ENCODE measurements at places on chromosomes 4 and X. TPM values are rescaled to one million over a fixed set of nuclear protein-coding genes. Genes with fewer than 3 reads are reported as not detected.

DNA sequence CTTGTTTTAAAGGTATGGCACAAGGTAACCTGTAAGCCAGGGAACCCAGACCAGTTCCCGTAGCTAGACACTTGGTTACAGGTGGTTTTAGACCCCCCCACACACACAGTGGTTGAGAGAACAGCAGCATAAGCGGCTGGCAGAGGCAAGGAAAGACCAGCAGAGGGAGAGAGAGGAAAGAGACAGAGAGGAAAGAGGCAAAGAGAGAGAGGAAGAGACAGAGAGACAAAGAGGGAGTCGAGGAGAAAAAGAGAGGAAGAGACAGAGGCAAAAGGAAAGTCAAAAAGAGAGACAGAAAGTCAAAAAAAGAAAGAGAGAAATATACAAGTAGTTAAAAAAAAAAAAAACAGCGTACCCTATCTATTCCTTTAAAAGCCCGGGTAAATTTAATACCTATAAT, 19.5 kb upstream of the PCSK1N start:
- no peak for DNase-seq

- DNase-seq = no peak
Observed at GRCh38 chr4:169810325-169811323, 52.9 kb upstream of the HPF1 start.

DNA sequence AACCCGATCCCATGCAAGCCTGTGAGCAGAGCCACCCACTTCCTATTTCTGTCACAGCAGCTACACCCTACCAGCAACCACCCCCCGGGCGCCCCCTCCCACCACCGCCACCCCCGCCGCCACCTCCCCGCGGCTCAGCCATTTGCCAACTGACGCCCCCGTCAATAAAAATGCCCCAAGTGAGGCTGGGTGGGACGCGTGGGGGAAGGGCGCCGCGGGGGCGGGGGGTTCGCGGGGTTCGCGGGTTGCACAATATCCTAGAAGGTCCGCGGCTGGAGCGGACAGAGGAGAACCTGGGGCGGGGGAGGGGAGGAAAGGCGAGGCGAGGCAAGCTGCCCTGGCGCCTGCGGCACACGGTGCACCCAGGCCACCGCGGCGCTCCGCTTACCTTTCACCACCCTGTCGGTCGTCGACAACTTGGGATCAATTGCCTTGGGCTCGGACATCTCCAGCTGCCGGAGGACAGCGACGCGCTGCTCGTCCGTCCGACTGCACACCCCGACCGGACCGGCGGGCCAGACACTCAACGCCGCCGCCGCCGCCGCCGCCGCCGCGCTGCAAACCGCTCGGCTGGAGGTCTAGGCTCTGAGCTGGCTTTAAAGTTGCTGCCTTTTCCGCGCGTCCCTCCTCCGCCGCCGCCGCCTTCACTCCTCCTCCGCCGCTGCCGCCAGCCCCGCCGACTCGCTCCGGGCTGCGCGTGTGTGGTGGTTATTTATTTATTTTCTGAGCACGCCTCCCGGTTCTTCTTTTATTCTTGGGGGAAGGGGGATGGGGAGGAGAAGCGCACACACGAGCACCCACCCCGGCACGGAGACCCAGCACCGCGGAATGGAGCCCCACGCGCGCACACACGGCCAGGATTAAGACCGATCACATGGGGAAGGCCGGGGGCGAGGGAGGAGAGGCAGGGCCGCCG, 717 bp downstream of the PPP3CA start:
- peak; percentile 73 for DNase-seq

GRCh38 chr4:18051281-18051680, 29.7 kb upstream of the LCORL start:
- DNase-seq = no peak

- DNase-seq = no peak
Observed at GRCh38 chrX:20412871-20413486, 146.3 kb upstream of the RPS6KA3 start.

GRCh38 chrX:97539970-97540519, 656.3 kb downstream of the RPA4 start:
- no peak for DNase-seq

GRCh38 chrX:40041915-40042314, 55.8 kb downstream of the BCOR start:
- DNase-seq = no peak

GRCh38 chr4:20444599-20445337, 193.1 kb downstream of the SLIT2 start:
- DNase-seq = no peak

GRCh38 chrX:22037911-22038537, 5.9 kb downstream of the PHEX start:
- no peak for DNase-seq

- DNase-seq = no peak
Observed at GRCh38 chr4:187541666-187542065, 453.9 kb upstream of the ZFP42 start.

GRCh38 chr4:177391953-177392352, 50.3 kb downstream of the AGA start:
- DNase-seq = no peak

DNA sequence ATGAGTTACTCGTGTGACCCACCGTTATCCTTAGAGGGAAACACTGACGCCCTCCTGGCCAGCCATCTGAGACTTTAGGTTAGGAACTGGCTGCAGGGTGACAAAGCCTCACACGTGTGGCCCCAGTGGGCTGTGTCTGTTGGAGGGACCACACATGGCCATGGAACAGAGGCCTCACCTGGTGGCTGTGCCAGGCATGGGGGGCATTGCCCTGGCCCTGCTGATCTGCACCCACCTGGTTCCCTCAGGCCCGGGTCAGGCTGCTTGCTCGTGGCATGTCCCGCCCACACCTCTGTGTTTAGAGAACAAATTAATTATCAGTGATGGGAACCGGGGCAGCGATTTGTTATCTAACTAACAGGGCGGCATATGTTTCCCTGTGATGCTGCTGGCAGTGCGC, 100.9 kb upstream of the PSAPL1 start:
- DNase-seq = no peak

- no peak for DNase-seq
Observed at GRCh38 chr4:27716693-27717430, 856.2 kb downstream of the STIM2 start.

- DNase-seq = no peak
Observed at GRCh38 chr4:41456559-41457101, 81.3 kb upstream of the LIMCH1 start.

GRCh38 chr4:171340258-171340657, 472.9 kb upstream of the GALNTL6 start:
- DNase-seq = no peak

DNA sequence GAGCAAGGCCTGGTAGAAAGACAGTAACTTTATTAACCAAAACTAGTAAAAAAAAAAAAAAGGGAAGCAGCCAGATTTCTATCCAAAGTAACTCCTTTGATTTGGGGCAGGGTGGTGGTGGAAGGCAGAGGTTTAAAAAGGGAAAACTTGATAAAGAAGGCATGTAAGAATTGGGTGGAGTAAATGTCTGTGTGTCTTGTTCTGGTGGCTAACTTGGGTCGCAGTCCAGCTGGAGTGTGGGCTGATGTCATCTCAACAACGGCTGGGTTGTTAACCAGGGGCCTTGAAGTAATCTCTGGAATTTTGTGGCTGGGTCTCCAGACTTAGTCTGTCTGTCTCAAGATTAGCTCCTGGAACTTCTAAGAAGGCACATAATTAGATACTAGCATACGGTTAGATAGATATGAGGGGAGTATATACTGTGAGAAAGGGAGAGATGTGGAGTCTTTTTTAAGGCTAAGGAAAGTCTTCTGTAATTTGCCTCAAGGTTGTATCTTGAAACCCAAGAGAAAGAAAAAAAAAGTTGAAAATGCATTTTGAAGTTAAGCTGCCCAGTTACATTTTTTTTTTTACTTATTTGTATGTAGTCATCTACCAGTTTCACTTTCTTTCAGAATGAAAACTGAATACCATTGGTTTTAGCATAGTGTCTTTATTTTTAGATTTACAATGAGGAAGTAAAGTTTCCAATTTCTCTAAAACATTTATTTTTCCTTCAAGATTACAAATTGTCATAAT, 48.3 kb downstream of the MTHFD2L start:
- no peak for DNase-seq

- no peak for DNase-seq
Observed at GRCh38 chr4:6613676-6614651, 26.5 kb upstream of the MRFAP1 start.

GRCh38 chrX:75989806-75990590, 182.9 kb upstream of the PBDC1 start:
- no peak for DNase-seq

GRCh38 chrX:38375891-38376290, 23.5 kb downstream of the OTC start:
- DNase-seq = no peak

DNA sequence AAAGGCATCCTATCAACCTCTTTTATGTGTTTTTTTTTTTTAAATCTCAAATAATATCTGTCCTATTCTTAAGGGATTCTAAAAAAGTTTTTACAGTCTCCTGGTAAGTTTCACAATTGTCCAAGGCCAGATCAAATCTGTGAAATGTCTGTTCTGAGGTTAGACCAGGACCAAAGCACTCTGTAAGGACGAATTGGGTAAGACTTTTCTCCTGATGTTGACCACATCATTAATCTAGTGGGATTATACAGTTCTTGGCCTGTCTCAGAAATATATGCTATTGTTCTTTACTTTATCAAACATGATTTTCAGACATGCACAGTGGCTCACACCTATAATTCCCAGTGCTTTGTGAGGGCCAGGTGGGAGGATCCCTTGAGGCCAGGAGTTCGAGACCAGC, 45.8 kb upstream of the TMEM131L start:
- no peak for DNase-seq

- no peak for DNase-seq
Observed at GRCh38 chrX:73478961-73479360, 32.1 kb downstream of the CDX4 start.

GRCh38 chrX:148609515-148610327, 109.3 kb downstream of the AFF2 start:
- no peak for DNase-seq

GRCh38 chr4:160864253-160864652, 1299.5 kb downstream of the FSTL5 start:
- DNase-seq = no peak

DNA sequence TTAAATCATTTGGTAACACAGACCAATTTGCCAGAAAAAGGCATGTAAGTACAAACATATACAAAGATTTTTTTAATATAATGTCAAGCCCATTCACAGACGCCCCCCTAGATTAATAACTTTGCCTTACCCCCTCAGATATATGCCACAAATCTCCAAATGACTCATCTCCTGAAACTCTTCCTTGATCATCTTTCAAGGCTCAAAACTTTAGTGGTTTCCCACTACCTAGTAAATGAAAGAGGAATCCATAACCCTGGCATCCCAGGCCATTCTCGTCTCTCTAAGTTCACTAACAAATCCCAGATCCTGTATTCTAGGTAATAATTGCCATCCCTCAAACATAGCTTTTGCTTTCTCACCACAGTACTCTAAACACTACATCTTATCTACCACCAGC, 61.9 kb downstream of the PRSS12 start:
- no peak for DNase-seq

DNA sequence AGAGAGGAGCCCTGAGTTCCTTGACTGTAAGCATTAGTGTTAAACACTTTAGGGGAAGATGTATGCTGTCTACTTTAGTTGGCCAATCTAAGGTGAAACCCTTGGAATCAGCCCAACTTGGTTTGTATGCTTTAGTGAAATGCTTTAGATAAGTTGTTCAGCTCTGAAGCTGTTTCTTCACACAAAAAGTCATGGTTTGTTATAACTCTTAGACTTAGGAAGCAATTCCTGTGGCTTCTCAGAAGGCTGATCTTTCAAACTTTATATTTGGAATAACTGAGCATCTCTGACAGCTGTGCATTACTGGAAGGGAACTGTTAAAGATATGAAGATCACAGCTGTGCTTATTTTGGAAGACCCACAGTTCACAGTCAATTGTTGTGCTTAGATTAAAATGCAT, 714.1 kb downstream of the FAT4 start:
- no peak for DNase-seq

GRCh38 chr4:115505326-115505725, 391.9 kb upstream of the NDST4 start:
- DNase-seq = no peak

GRCh38 chr4:17811078-17811603, 362 bp downstream of the NCAPG start:
- no peak for DNase-seq

DNA sequence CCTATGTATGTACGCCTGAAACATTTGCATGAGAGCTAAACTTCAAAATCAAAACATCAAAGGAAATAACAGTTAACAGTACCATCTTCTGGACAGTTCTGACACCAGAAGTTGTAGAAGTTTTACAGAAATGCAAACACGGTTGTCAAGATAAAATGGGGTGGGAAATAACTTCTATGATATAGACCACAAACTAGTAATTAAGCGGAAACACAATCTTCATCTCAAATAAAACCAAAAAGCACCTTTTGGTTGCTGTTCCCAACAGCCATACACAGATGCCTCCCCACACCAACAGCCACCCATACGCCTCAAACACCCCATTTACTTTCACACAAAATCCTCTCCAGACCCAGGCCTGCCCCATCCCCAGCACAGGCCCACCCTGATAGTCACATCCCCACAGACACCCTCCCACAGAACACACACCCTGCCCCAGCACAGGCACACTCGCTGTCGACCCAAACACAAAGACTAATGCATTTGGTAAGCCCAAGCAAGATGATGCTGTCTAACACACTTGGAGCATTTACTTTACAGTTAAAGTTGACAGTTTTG, 64.3 kb downstream of the TAPT1 start:
- no peak for DNase-seq

- DNase-seq = no peak
Observed at GRCh38 chr4:110354460-110354859, 121.5 kb upstream of the ENPEP start.

DNA sequence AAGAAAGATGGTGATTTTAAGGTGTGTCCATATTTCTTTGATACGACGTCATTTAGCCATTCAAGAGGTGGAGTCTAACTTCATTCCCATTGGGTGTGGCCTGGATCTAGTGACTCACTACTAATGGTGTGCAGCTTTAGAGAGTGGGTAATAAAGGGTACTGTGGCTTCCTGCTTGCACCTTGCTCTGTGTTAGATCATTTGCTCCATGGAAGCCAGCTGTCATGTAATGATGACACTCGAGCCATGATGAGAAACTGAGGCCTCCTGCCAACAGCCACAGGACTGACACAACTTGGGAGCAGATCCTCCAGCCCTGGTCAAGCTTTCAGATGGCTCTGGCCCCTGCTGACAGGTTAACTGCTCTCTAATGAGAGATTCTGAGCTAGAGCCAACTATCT, 82.0 kb downstream of the UNC5C start:
- DNase-seq = no peak

- peak; percentile 17 for DNase-seq
Observed at GRCh38 chr4:54439831-54440243, 210.7 kb downstream of the PDGFRA start.

PCSK1N gene
- 2.3 TPM for total RNA-seq

PABPC5 gene
- total RNA-seq = 4.8 TPM

CHM gene
- total RNA-seq = 16.5 TPM

AMBN gene
- total RNA-seq = not detected

CXXC4 gene
- total RNA-seq = 2.8 TPM

SASH3 gene
- total RNA-seq = 4.4 TPM

F8A3 gene
- total RNA-seq = 17.3 TPM

ADH1A gene
- total RNA-seq = 0.17 TPM

DUX4 gene
- not detected for total RNA-seq

NIPAL1 gene
- total RNA-seq = 0.48 TPM

ADH6 gene
- not detected for total RNA-seq

GAB1 gene
- 50.3 TPM for total RNA-seq

SAGE1 gene
- total RNA-seq = not detected

Measured in ovary (tissue), 10 donors.